HFFc6 (cell line): ENCODE measurements at places on chromosomes 16 and 17. TPM values are rescaled to one million over a fixed set of nuclear protein-coding genes. Genes with fewer than 3 reads are reported as not detected.

KRT222 gene
- not detected in 2 replicates for total RNA-seq

KRTAP1-1 gene
- 0.48 and 1.1 TPM in 2 replicates for total RNA-seq

CBX4 gene
- 19.2 to 19.3 TPM (median 19.2 TPM) in 3 replicates for total RNA-seq

AFMID gene
- total RNA-seq: 23.0 and 29.7 TPM in 2 replicates

FAM20A gene
- not detected in 3 replicates for total RNA-seq

CASKIN1 gene
- total RNA-seq: 0.09 to 0.19 TPM in 2 of 3 replicates, not detected in the other

CD300E gene
- total RNA-seq: not detected in 3 replicates

PROCA1 gene
- 0.64 to 1.0 TPM (median 0.81 TPM) in 3 replicates for total RNA-seq

SOCS1 gene
- 4.9 to 5.8 TPM (median 5.1 TPM) in 3 replicates for total RNA-seq

TPPP3 gene
- total RNA-seq: 0.21 TPM in 1 of 3 replicates, not detected in the others

SEZ6L2 gene
- 1.2 to 4.4 TPM (median 1.5 TPM) in 3 replicates for total RNA-seq

MMP25 gene
- total RNA-seq: 0.05 to 0.06 TPM in 2 of 3 replicates, not detected in the other

CHST4 gene
- 0.15 TPM in 1 of 3 replicates, not detected in the others for total RNA-seq

TBX4 gene
- total RNA-seq: 0.14 TPM in 1 of 3 replicates, not detected in the others

CEP295NL gene
- total RNA-seq: 0.89 to 2.1 TPM (median 1.7 TPM) in 3 replicates

SLC6A2 gene
- total RNA-seq: not detected in 3 replicates

RNF43 gene
- not detected in 2 replicates for total RNA-seq

POLG2 gene
- total RNA-seq: 7.1 and 7.8 TPM in 2 replicates

PRRT2 gene
- 2.6 and 3.0 TPM in 2 replicates for total RNA-seq

KRT12 gene
- total RNA-seq: not detected in 3 replicates

TBC1D3L gene
- 0.64 to 1.8 TPM (median 1.5 TPM) in 3 replicates for total RNA-seq

CHMP1A gene
- total RNA-seq: 87.0 to 95.2 TPM (median 90.2 TPM) in 3 replicates

TRPV3 gene
- total RNA-seq: 0.08 and 0.43 TPM in 2 replicates

ALDOA gene
- total RNA-seq: 1,576 to 1,849 TPM (median 1,774 TPM) in 3 replicates

COG4 gene
- 74.8 to 87.6 TPM (median 77.7 TPM) in 3 replicates for total RNA-seq

GNAO1 gene
- 0.19 to 0.37 TPM in 2 of 3 replicates, not detected in the other for total RNA-seq

CCL17 gene
- not detected in 3 replicates for total RNA-seq

MTHFSD gene
- total RNA-seq: 16.8 to 19.7 TPM (median 17.6 TPM) in 3 replicates

FOXC2 gene
- 6.7 and 8.1 TPM in 2 replicates for total RNA-seq

RNF112 gene
- total RNA-seq: 0.87 to 1.5 TPM (median 1.1 TPM) in 3 replicates

ERN1 gene
- 7.8 to 10.9 TPM (median 9.1 TPM) in 3 replicates for total RNA-seq

USH1G gene
- total RNA-seq: not detected in 2 replicates

CES5A gene
- not detected in 2 replicates for total RNA-seq

RHBDF1 gene
- total RNA-seq: 65.4 to 74.3 TPM (median 65.8 TPM) in 3 replicates

MMP28 gene
- total RNA-seq: not detected in 2 replicates

ZNF689 gene
- total RNA-seq: 7.0 to 7.5 TPM (median 7.5 TPM) in 3 replicates

TOM1L1 gene
- 17.3 and 22.0 TPM in 2 replicates for total RNA-seq

SSTR5 gene
- not detected in 3 replicates for total RNA-seq

GFAP gene
- not detected in 3 replicates for total RNA-seq

CRHR1 gene
- total RNA-seq: not detected in 3 replicates

HMOX2 gene
- total RNA-seq: 54.2 to 66.5 TPM (median 54.8 TPM) in 3 replicates

DRC3 gene
- 0.58 to 0.89 TPM (median 0.88 TPM) in 3 replicates for total RNA-seq

WNT3 gene
- 2.0 to 3.4 TPM (median 3.0 TPM) in 3 replicates for total RNA-seq

KRT15 gene
- 6.1 to 8.6 TPM (median 7.7 TPM) in 3 replicates for total RNA-seq

TAT gene
- not detected in 3 replicates for total RNA-seq

ABCA10 gene
- total RNA-seq: 0.07 to 0.21 TPM in 2 of 3 replicates, not detected in the other

CPNE7 gene
- 16.1 to 21.6 TPM (median 21.1 TPM) in 3 replicates for total RNA-seq

OR4D1 gene
- total RNA-seq: not detected in 3 replicates

MYH11 gene
- 0.23 TPM in 1 of 3 replicates, not detected in the others for total RNA-seq
